ENCODE measurements at places on chromosomes 2 and 18.

GRCh38 chr18:72542984-72543356, 1.2 kb downstream of the CBLN2 start:
- no peak for DNase-seq

GRCh38 chr18:57270156-57270555, 82.2 kb upstream of the ST8SIA3 start:
- no peak for DNase-seq

DNA sequence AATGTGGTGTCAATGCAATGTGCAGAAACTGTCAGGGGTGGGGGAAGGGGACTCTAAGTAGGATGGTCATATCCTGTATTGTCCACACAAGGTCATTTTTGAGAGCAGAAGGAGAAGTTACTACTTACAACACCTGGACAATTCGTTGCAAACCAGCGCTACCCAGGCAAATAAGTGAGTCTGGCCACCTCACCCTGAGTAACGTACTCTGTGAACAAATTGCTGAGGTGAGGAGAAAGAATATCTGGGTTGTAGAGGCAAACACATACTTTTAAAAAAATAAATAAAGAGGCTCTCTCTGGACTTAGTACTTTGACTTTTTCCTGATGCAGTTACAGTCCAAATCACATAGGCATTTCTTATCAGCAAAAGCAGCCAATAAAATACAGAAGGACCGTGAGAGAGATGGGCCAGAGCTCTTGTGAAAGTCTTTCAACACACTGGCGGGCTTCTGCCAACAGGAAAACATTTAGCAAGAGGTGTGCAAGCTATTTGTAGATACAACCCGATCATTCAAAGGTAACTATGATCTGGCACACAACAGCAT, 268.2 kb upstream of the ID2 start:
- no peak for DNase-seq

DNA sequence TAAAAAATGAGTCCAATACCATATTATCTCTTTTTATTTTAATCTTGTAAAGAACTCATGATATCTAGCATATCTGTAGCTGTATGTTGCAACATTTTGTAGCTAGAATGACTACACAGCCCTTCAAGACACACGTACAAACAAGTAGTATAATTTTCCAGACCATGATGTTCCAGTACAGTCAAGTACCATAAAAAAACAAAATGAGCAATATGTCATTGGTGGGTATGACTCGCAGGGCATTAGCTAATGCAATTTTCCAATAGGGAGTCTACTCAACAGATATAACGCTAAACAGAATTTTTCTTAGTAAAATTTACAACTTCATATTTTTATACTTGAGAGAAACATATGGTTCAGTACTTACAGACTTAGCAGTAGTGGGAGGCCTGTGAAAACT, 53.6 kb upstream of the UGP2 start:
- DNase-seq: no peak

DNA sequence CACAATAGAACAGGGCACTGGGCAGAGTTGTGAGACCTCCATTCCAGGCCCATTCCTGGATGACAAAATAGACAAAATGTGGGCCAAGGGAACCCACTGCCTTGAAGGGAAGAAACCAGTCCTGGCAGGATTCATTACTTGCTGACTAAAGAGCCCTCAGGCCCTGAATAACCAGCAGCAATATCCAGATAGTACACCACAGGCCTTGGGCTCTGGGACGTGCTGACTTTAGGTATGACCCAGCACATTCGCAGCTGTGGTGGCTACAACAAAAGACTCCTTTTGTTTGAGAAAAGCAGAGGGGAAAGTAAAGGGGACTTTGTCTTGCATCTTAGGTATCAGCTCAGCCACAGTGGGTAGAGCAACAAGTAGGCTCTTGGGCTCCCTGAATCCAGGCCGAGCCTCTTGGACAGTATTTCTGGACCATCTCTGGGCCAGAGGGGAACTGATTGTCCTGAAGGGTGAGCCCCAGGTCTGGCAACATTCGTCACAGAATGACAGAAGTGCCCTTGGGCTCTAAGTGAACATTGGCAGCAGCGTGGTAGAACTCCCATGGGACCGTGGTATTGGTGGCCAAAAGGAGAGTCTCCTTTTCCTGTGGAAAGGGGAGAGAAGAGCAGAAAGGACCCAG, 89.9 kb upstream of the CD226 start:
- DNase-seq: no peak

- DNase-seq: no peak
These were observed 47.1 kb downstream of the SLC25A12 start for GRCh38 chr2:171846894-171847293.

- peak; percentile 89 for DNase-seq
These were observed 65.5 kb upstream of the GPC1 start for GRCh38 chr2:240369801-240370585.

- DNase-seq: no peak
These were observed 60.1 kb upstream of the SKOR2 start for GRCh38 chr18:47311585-47311984.

DNA sequence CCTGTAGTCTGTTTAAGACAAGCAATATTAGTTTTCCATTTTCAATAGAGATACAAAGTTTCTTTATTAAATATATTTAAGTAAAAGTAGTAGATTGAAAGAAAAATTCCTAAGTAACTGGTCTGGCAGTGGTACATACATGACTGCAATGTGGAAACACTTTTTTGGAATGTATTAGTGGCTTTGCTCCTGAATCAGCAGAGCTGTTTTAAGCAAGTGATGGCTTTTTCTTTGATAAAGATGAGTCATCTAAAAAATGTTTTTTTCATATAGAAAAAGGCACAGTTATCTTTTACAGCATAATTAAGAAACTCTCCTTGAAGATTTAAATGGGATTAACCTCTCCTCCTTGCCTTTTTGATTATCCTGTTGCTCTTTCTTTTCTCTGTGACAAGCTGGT, 34.9 kb downstream of the KDM3A start:
- no peak for DNase-seq

GRCh38 chr2:2410987-2411386, 79.9 kb upstream of the MYT1L start:
- DNase-seq: no peak

- DNase-seq: no peak
These were observed 132.3 kb downstream of the FOXI3 start for GRCh38 chr2:88320076-88320773.

GRCh38 chr2:235976516-235976915, 191.7 kb downstream of the GBX2 start:
- DNase-seq: no peak

- peak; percentile 71 for DNase-seq
These were observed at the start of gene PIEZO2 for GRCh38 chr18:11149441-11150270. Gene PIEZO2 (minus strand): TSS chr18:11149569. CDS start chr18:11148588, 981 bp downstream.

DNA sequence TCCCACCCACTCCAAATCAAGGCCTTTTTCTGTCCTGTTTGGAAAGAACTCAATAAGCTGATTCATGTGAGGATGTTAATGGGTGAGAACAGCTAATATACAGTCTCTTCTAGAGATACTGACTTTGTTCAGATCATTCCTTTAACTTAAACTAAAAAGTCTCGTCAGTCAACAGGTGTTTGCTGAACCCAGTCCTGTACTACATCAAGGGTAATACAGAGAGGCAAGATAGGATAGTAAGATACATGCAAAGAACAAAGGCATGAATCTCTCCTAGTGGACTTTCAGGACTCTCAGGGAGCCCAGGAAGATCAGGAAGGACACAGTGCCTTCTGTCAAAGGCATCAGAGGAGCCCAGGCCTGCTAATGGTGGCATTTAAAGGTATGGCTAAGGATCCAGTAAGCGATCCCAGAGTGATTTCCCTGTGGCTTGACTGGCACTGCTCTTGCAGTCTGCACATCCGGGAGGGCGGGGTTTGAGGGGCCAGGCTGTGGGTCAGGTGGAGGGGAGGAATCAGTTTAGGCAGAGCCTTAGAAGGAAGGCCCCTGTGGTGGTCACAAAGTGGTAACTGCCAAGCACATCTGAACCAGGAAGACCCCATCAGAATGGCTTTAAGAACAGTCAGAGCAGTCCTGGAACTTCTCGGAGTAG, 54.0 kb downstream of the EPAS1 start:
- DNase-seq: no peak

DNA sequence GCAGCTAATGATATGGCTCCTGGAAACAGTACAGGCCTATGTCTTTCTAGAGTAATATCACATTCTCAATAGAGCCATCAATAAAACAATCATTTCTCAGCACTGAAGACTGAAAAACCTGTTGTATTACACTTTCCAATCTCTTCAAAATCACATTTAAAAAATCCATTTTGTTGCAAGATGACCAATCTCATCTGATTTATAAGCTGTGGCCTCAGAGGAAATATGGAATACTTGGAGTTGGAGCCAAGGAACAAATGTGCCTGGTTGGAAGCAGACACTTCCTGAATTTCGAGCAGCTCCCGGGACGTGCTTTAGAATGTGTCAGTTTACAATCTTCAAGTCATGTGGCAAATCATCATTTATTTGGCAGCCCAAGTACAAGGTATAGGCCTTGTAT, 114.5 kb downstream of the ADCYAP1 start:
- DNase-seq: no peak

- DNase-seq: no peak
These were observed 111.5 kb upstream of the SH3BP4 start for GRCh38 chr2:234840336-234840735.

- DNase-seq: no peak
These were observed 1239.5 kb upstream of the ZEB2 start for GRCh38 chr2:145759228-145759915.

DNA sequence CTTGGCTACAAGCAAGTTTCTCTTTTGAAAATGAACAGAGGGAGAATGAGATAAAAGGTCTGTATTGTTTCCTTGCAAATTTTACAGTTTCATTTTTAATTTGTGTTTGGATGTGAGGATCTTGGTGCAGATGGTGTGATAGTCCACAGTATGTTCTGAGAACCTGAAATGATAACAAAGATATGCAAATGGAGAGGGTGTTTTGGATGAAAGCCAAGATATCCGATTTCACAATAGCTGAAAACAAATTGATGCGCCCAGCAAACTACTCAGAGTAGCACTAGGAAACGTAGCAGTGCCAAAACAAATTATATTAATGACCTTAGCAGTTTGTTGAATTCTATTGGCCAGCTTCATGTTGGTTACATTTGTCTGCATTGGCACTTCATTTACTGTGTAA, 683.5 kb downstream of the TMEM182 start:
- DNase-seq: no peak

DNA sequence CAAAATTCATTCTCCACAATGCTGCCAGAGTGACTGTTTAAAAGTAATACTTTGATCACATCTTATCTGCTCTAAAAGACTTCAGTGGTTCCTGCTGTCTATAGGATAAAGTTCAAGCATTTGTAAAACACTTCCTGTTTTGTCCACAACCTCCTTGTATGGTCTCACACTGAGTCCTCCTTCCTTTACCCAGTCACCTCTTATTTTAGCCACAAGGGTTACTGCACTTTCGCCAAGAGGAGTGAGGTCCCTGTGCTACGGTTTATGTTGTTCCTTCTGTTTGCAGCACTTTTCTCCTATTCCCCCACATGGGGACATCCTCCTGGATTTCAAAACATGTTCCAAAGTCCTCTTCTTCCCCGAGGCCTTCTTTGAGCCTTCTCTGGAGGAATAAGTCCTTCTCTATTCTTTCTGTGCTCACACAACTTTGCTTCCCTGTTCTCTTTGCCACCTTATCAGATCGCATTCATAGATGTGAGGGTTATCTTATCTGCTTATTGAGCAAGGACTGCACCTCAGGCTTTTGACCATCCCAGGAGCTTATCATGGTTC, 112.2 kb upstream of the NABP1 start:
- no peak for DNase-seq

DNA sequence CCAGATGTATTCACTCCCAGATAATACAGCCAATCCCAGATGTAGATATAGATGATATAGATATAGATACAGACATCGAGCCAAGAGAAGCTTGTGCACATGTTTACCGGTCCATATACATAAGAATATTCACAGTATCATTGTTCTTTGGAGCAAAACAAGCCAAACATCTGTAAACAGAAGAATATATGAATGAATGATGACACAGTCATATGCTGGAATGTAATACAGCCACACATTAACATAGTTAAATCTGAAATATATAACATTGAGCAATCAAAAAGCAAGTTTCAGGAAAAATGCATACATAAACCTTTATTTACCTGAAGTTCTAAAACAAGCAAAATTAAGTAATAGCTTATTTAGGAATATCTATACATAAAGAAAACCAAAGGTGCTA, 182.5 kb downstream of the TXNL1 start:
- no peak for DNase-seq

DNA sequence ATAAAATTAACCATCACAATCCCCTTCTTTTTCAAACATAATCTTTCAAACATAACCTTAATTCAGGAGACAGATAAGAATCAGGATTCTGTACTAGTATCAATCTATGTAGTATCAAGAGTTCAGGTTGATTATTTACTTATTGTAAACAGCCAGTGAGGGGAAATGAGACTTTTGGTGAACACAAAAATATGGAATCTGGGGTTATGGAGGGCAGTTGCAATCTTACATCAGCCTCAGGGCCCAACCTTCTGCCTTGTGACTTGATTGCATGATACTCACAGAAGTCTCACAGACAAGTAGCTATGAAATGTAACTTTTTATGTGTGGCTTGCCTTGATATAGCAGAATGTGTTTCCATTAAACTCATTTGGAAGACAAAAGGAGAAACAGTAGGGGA, 262.7 kb upstream of the THSD7B start:
- no peak for DNase-seq

DNA sequence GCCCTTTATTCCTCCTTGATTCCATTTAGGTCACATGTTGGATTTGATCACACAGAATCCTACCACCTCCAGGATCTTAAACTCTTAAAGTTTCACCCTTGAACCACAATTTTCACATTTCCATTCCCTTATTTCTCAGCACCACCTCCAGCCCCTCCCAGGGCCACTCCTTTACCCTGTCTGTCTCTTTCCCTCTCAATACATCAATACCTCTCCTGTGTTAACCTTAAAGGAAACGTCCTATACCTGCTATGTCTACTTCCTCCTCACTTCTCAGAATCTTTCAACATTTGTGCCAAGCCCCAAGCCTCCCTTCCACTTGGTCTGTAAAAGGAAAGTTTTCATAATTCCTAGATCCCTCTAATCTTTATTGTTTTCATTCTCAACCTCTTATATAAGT, 158.8 kb downstream of the BAZ2B start:
- DNase-seq: no peak

DNA sequence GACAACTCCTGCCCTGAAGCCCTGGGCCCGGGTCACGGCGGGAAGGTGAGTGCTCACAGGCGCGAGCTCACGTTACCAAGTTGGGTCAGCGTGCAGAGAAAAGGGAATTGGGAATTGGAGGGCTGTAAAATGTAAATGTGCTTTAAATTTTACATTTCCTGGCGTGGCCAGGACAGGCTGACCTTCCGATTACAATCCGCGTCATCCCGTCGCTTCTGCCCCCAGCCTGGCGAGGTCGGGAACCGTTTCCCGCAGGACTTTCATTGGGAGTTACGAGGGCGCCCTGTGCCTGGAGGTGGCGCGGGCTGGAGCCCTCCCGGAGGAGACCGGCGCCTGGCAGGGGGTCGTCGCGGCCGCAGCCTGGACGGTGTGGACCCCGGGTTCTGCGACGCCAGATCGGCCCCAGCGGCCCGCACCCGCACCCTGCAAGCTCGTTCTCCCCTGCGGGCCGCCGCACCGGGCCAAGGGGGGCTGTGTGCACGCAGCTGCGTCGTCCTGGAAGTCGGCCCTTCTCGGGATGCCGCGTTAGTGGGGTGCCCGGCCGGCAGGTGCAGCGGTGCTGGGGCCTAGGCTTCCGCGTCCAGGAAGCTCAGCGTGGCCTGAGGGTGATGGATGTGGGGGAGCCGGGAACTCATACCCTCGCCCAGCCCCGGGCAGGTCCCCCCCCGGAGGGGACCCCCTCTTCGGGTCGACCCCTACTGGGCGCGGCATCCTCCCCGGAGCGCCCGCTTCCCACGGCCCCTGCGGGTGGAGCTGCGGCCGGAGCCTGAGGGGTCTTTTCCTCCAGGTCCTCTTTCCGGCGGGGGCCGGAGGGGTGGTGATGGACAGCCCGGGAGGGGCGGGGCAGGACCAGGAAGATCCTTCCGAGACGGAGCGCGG, 63.9 kb downstream of the LRRFIP1 start:
- peak; percentile 66 for DNase-seq
